ENCODE measurements at places on chromosomes 13 and 19.

GRCh38 chr19:13339869-13340268 is 166.4 kb downstream of the CACNA1A start:
- no peak for DNase-seq

- DNase-seq: peak; percentile 62
Measured at GRCh38 chr13:46893798-46894560, 2.9 kb downstream of the HTR2A start.

GRCh38 chr19:3365093-3365835 is 1.1 kb upstream of the NFIC start:
- DNase-seq: no peak

- DNase-seq: peak; percentile 15
Measured at GRCh38 chr19:6216996-6217751, 62.6 kb downstream of the MLLT1 start.

- DNase-seq: no peak
Measured at GRCh38 chr19:1860042-1860775, 3.2 kb downstream of the KLF16 start.

- no peak for DNase-seq
Measured at GRCh38 chr13:23386533-23386932, 47.0 kb downstream of the SACS start.

DNA sequence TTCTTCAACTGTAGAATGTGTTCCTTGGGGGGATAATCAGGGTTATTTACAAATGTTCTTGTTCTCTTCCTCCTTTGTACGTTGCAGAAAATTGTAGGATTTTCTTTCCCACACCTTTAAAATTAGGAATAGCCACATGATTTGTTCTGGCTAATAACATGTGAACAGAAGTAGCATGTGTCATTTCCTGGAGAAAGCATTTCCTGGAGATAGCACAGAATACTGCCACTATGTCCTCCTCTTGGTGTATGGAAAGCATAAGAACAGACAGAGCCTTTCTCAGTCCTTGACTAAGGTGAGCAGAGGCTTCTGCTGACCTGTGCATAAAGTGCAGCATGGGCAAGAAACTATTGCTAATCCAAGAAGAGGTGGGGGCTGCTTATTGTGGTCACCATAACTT is 101.8 kb downstream of the FAM216B start:
- no peak for DNase-seq

DNA sequence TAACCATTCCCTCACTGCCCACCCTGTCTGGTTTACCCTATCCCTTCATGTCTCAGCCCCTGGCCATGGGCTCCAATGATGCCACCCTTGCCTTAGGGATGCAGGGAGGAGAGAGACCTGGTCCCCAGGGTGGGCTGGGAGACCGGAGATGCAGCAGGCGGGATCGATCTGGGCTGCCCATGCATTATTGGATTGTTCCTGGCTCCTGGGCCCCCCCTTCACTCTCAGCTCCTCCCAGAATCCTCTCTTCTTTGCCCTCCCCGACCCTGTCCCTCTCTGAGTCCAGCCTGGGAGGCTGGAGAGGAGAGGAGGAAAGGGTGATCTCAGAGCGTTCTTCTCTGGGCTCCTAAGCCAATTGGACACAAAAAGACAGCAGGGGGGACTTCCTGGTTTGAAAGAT is 5.8 kb downstream of the KASH5 start:
- DNase-seq: no peak

DNA sequence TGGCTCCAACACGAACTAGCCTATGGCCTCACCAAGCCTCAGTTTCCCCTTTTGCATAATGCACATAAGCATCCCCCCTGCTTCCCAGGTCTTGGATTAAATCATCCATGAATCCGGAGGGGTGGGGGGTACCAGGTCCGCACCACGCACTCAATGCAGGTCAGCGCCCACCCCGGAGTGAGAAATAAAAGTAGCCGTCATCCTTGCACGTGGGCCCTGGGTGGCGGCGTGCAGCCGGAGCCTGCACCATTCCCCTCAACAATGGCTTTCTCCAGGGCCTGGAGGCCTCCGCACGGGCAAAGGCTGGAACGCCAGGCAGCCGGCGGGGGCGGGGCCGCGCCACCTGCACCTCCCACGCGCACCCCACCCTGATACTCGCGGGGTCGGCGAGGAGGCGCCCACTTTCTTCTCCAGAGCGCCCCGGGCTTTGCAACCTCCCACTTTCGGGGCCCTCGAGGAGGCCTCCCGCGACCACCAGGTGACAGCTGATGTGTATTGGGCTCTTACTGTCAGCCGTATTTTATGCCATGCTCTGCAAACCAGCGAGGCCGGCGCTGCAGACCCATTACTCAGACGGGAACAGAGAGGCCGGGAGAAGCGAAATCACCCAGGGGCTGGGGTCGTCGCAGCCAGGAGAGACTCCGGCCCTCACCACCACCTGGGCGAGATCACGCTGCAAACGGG is 767 bp upstream of the GADD45B start:
- DNase-seq: no peak

DNA sequence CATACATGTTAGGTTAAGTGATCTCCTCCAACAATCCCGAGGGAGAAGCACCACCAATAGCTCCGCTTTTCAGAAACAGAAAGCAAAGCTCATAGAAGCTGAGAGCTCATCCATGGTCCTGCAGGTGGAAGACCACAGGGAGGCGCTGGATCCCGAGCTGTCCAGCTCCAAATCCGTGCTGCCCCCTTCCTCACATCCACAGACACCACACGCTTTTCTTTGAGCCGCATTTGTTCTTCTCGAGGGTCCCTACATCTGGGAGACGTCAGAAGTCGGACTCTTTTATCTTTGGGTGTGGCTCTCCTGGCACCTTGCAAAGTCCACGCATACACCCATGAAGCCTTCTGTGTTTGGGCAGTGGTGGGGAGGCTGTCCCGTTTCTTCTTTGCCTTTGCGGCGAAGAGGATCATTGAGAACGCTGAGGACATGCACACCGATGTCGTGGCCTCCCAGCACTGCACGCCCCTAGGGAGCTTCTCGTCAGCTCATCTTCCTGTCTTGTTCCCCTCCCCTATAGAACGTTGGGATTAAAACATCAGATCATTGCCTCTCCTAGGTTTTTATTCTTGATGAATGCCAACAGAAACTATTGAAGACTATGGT is 184.8 kb downstream of the TEX29 start:
- peak; percentile 78 for DNase-seq

DNA sequence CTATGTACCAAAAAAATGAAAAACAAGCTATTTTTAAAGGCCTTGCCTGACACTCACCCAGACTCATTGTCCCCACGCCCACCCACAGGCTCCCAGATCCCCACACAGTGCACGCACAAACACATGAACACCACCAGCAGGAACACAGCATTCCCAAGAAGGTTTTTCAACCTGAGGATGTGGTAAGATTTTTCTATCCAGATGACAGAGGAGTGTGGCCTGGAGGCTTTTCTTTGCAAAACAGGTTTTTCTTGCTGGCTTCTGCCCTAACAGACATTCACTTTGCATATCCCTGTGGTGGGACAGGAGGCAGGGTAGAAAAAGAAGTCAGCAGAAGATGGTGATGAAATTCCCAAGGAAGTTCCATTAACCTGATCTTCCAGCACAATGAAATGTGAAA is 97.8 kb downstream of the KLF12 start:
- DNase-seq: peak; percentile 87

DNA sequence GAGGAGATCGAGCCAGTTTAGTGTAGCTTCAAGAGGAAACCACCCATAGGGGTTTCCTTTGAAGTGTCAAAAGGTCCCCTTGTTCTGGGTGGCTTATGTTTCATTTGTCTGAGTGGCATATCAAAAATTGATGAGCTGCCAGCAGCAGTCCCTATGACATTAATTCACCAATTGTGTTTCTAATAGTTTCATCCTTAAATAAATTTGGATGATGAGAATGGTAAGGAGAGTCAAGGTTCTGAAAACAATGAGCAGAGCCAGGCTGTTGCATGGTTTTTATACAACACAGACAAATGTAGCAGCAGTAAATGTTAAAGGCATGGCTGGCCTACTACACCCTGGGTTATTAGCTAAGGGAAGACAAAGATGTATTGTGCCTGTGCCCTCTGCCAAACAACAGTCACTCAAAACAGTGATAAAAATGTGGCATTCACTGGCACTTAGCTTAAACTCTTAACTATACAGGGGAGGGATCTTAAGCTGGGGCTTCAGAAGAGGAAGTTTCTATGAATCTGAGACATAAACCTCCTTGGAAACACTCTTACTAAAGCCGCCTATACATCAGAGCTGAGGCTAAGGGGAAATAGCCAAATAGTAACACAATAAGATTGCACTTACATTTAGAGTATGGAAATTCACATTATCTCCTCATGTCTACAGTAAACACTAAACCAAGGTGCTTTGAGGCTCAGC is 200.5 kb downstream of the POU4F1 start:
- DNase-seq: peak; percentile 25

- no peak for DNase-seq
Measured at GRCh38 chr19:56750658-56751057, 79.1 kb upstream of the ZNF835 start.

GRCh38 chr13:39037410-39037879 is 444 bp downstream of the PROSER1 start:
- no peak for DNase-seq

GRCh38 chr19:13260883-13261653 is 110.9 kb downstream of the IER2 start:
- DNase-seq: no peak

DNA sequence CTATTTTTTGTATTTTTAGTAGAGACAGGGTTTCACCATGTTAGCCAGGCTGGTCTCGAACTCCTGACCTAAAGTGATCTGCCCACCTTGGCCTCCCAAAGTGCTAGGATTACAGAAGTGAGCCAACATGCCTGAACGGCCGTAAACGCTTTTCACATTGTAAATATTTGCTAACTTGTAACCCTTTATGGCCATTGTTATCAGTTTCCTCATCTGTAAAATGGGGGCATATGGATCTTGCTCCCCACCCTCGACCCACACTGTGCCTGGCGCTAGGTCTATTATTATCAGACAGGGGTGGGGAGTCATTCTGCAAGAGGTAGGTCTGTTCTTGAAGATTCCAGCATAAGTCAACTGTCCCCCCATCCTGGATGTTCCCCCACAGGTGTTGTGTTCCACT is 11.9 kb downstream of the NCAN start:
- DNase-seq: no peak

DNA sequence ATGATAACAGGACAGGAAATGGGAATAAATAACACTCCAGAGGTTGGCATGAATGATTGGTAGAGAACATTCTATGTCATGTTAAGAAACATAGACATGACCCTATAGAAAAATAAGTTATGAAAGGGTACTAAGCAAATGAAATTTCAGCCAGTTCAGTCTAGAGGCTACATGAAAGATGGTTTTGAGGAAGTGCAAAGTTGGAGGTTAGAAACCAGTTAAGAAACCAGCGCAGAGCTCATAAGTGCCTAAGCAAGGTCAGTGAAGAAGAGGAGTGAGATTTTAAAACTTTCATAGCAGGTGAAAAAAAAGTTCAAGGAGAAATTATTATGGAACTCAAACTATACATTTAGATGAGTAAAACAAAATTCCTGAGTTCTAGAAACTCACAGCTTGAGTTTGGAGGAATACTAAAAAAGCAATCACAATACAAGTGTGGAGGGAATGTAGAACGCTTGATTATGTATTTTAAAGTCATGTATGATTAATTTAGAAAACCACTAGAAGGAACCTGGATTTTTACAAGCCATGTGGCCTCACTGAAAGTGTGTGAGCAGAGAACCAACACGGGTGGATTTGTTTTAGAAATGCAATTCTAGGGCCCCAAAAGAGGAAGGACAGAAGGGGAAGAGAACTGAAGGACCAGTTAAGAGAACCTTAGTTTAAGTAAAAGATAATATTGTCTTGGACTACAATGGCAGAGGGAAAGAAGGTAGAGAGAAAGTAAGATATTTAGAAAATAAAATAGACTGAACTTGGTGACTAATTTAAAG is 162.4 kb downstream of the PCDH20 start:
- DNase-seq: no peak

GRCh38 chr19:34171539-34171876 is 796 bp upstream of the LSM14A start:
- DNase-seq: no peak

DNA sequence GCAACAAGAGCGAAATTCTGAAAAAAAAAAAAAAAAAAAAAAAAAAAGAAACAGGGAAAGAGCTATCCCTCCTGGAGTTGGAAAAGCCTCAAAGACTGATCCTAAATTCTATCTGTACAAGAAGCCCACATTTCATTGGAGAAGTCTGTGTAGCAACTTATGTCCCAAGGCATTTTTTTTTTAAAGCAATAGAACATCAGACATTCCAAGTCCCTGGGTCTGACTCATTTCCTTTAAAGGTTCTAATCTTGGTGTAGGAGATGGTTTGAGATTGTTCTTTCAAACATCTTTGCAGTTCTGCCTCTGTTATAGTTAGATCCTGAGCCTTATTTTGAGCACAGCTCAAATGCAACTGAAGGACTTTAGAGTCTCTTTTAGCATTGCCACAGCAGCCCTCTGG is 706.5 kb upstream of the MIR17HG start:
- DNase-seq: no peak

- DNase-seq: peak; percentile 49
Measured at GRCh38 chr13:79775830-79776229, 294.9 kb downstream of the NDFIP2 start.

- peak; percentile 97 for DNase-seq
Measured at GRCh38 chr19:5977785-5978605, at the start of gene RANBP3. Gene RANBP3 (minus strand): TSS chr19:5978140. CDS start chr19:5978082, 58 bp downstream.

GRCh38 chr13:38763446-38764381 is 76.8 kb downstream of the FREM2 start:
- DNase-seq: peak; percentile 72

DNA sequence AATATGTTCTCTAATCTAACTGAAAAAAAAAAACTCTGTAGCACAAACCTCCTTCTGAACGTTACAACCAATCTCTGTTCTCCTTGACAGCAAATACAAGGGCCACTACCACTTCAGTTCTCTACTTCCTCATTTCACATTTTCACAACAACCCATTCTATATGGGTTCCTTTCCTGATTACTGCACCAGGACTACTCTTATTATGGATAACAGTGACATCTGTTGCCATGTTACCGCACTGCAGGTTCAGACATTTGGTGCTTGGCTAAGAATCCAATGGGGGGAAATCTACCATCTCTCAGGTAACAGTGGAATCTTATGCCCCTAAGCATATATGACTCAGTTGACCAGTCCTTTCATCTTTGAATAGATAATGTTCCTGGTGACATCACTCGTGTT is 11.6 kb upstream of the FPR3 start:
- DNase-seq: peak; percentile 58

- DNase-seq: no peak
Measured at GRCh38 chr19:10372690-10373089, 7.7 kb downstream of the TYK2 start.

GRCh38 chr19:13234518-13234917 is 84.3 kb downstream of the IER2 start:
- no peak for DNase-seq

DNA sequence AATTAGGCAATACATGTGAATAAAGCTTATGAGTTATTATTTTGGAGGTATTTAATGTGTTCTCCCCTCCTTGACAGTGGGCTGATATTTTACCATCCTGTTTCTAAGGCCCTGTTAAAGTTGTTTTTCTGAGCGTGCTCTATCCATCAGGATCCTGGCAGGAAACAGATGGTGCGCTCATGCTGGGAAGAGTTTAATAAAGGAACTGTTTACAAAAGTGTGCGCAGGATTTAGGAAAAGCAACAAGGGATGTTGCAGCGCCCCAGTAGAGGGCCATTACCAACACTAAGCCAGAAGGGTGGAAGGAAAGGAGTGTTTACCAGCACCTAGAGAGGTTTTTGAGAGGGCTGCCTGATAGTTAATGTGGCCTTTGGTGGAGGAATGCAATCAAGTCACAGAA is 374.5 kb downstream of the KCNRG start:
- DNase-seq: no peak

- no peak for DNase-seq
Measured at GRCh38 chr19:32566246-32566830, 14.7 kb upstream of the PDCD5 start.
